ENCODE measurements at places on chromosomes 12 and 14.
A peak's percentile ranks its signal among the peaks of the same experiment; 100 is the strongest.

DNA sequence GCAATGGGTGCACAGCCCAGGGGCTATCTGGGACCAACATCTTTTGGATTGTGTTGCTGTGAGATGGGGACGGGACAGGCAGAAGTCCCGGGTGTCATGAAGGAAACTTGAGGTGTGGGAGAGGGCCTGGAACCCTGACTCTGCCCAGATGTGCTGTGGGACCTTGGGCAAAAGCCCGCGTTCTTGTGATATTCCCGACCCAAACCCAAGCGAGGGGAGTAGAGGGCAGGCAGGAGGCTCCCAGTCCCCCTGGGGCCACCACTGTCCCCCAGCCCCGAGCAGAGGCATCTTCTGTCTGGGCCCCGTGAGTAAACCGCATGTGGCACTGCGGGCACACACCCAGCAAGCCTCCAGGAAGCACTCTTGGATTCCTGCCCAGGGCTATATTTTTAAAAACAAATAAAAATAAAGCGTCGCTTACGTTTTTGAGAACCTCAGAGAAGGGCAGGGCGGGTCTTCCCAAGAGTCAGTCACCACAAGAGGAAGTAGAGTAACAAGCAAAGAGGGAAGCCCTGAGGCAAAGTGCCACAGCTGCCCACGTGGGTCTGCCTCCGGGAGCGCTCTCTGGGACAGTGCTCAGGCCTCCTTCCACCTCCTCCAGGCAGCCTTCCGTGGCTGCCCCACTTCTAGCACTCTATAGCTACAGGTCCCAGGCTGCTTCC is 39.5 kb downstream of the BEGAIN start:
- DNase-seq, result no peak

DNA sequence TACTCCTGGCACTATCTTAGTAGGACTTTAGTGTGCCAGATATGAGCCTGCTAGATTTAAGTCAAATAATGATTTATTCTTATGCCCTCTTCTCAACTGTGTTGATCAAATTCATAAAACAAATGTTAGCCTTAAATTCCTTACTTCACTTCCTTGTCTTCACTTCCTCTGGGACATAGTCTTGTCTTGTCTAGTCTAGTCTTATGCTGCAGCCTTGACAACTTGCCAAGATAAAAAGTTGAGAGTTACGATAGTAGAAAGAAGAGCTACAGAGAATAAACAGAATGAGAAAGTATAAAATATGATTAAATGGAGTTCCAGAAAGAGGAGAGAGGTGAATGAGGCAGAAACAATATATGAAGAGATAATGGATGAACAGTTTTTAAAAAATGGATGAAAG is 378.1 kb downstream of the DAD1 start:
- DNase-seq, result no peak

- DNase-seq, result peak; percentile 58
Measured at GRCh38 chr12:5988659-5989116, 43.6 kb upstream of the ANO2 start.

GRCh38 chr14:69560826-69561225 is 13.8 kb downstream of the CCDC177 start:
- no peak for DNase-seq

DNA sequence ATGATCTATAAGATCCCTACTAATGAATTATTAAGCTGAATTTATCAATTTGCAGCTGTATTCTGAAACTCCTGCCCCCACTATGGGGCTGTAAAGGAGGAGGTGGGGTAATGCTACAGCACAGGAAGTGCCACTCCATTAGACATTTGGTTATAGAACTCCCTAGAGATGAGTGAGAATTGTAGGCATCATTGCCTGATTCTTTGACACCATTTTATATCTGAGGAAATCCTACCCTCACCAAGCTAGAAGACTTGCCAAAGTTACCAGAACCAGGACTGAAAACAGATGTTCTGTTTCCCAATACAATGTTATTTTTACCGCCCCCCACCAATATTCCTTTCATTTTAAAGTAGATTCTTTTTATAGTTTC is 182.4 kb downstream of the EGLN3 start:
- no peak for DNase-seq

GRCh38 chr14:57049848-57050247 is 218.9 kb downstream of the EXOC5 start:
- no peak for DNase-seq

DNA sequence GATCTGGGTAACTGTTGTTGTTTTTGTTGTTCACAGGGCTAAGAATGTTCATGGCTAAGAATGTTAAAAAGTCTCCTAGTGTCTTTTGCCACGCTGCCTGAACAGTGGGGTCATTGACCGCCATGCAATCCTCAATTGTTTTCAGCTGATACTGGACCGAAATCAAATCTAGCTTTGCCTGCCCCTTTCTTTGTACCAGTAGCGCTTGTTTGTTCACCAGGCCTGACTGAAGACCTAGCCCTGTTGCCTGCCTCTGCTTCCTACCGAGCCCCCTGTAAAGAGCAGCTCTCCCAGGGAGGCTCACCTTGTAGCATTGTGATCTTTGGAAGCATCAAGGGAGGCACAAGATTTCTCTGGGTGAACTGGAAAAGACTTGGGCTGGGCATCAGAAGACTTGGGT is 6.7 kb downstream of the PSEN1 start:
- no peak for DNase-seq

- DNase-seq, result no peak
Measured at GRCh38 chr14:104583424-104584306, 4.1 kb downstream of the C14orf180 start.

DNA sequence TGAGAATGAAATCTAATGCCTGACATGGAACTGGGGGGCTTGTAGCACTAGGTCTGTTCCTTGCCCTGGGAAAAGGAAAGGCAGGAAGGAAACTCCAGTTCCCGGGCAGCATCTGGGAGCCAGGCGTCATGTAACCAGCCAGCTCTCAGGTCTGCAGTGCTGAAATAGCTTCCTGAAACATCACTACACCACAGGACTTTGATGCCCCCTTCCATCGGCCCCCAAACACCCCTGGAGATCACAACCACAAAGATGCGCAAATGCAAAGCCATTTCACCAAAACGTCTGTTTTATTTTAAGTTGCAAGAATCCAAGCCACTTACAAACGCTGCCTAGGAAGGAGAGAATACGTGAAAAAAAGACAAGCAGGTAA is 40.9 kb downstream of the KCTD10 start:
- no peak for DNase-seq

DNA sequence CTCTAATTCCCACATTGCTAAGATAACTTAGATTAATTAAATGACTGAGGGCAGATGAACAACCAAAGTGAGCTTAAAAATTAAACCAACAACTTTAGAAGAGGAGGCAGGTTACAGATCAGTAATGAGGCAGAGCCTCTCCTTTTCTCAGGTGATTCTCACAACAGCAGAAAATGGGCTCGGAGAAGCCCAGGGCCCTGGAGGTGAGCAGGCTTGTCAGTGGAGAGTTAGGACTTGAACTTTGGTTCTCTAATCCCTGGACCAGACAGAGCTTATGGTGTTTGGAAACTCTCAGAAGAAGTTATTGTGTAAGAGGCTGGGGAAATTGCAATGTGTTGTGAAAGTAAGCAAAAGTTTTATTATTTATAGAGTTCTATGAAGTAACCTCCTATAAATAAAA is 2.8 kb downstream of the TRHDE start:
- no peak for DNase-seq

DNA sequence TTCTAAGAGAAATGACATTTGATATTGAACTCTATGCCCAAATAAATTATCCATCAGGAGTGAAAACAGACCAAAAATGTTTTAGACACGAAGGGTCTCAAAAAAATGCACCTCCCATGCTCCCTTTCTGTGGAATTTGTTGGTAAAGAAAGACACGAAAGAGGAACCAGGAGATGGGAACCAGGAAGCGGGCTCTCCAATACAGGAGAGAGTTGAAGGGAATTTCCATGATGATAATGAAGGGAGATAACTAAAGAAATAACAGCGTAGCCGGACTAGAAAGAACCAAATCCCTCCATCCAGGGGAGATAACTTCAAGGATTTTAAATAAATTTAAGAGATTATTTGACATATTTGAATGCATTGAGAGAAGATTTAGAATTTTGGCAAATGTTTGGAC is 183.0 kb downstream of the DUSP6 start:
- DNase-seq, result no peak

DNA sequence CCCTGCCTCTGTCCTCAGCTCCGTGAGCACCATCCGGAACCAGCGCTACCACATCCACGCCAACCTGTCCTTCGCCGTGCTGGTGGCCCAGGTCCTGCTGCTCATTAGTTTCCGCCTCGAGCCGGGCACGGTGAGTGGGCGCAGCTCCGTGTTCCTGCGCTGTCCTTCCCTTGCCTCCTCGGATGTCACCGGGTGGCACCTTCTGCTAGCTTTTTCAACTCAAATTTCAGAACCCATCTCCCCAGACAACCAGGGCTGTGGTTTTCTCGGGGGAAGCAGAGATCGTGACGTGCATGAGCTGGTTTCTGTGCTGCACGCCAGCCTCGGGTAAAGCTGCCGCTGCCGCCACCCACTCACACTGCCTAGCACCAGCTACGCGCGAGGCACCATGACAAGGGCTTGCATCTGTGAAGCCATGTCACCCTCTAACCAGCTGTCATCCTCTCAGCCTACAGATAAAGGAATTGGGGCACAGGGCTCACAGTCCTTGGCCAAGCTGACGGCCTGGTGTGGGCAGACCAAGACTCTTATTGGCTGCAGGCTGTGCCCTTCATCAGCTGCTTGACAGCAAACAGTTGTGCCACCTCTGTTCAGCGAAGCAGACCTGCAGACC is 152.1 kb downstream of the ADGRD1 start:
- no peak for DNase-seq
